Stimulated activated CD4-positive, alpha-beta T cell treated with anti-CD3 and anti-CD28 coated beads, Interleukin-4, amount 100 ng/mL, for 24 hours (primary cell): ENCODE measurements at places on chromosomes 6 and 20.

DNA sequence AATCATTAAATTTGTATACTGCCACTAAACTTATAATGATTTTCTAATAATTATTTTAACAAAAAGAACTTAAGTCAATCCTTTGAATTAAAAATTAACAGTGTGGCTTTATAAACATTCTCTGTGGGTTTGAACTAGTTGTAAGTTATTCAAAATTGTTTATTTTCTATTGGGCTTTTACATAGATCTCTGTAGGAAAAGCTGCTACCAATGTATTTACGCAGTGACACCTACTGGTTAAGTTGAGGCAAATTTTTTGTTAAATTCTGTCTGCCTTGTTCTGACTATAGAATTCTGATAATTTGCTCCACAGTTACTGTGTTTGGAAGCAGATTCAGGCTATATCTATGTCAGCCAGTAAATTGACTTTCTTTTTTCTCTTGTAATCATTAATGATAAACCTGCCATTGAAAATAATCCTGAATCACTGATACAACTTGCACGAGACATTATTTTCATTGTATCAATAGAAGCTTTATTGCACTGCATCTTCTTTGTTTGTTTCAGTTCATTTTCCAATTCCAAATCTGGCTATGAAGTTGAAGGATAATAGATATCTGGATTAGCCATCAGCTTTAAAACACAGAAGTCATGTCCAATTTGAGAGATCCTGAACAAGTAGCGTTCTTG is 66.0 kb upstream of the UTRN start:
- no peak for DNase-seq

GRCh38 chr20:35489717-35490116 is 34.3 kb downstream of the CEP250 start:
- no peak for DNase-seq

- DNase-seq = no peak
These were observed 3.2 kb upstream of the SEC23B start for GRCh38 chr20:18504479-18505060.

DNA sequence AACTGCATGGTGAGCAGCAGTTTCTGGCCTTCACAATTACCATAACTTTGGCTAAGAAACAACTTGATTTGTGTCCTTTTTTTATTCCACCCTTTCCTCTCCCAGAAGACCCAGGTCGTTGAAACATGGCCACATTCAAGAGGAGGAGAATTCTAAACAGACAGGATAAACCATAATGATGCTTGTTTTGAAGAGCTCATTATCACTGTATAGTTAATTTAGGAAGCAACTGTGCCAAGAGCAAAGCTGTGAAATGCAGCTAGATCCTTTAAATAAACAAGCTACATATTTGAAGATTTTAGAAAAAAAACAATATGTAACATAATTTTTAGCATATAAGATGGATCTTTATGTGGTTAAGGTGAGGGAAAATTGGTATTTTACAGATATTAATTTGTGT is 104.5 kb downstream of the KLHL32 start:
- DNase-seq = no peak

DNA sequence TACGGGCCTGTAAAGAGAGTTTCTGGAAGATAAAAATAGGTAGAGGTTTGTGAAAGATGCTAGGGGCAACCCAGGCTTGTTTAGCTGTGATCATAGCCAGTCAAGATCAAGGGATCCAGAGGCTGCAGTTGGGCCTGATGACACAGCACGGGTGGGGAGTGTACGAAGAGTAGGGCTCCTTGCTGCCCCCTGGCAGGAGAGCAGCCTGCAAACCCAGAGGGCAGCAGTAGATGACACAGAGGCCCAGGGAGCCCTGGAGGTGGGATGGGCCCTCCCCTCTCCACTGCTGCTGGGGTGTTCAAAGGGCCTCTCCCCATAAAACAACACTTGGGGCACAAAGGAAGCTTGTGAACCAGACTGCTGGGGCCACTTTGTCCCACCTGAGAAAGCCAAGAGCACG is 47.2 kb downstream of the VEGFA start:
- DNase-seq = peak; percentile 12

GRCh38 chr20:23727016-23727415 is 23.7 kb downstream of the CST1 start:
- no peak for DNase-seq

DNA sequence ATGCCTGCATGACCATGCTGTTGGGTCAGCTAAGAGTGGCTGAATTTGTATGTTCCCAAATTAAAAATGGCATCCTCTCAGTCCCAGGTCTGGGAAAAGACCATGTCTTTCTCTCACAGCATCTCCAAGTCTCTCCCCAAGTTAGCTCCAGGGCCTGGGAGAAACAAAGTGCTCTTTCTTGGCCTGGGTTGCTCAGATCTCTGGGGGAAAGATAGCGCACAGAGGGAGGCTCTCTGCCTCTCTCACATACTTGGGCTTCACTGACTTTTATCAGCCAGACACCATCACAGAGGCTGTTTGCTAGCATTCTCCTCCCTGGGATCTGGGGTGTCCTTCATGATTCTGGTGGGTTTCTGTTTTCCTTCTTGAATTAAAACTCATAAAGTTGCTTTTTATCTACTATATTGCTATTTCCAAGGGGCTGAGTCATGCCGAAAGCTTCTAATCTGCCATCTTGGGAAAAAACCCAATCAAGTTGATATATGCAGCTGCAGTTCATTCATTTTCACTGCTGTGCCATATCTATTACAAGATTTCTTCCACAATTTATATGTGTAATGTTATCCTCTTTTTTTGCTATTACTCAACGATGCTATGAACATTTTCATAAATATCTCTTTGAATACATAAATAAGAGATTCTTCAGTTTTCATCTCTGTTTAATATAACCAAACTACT is 190.2 kb downstream of the MOXD1 start:
- no peak for DNase-seq

DNA sequence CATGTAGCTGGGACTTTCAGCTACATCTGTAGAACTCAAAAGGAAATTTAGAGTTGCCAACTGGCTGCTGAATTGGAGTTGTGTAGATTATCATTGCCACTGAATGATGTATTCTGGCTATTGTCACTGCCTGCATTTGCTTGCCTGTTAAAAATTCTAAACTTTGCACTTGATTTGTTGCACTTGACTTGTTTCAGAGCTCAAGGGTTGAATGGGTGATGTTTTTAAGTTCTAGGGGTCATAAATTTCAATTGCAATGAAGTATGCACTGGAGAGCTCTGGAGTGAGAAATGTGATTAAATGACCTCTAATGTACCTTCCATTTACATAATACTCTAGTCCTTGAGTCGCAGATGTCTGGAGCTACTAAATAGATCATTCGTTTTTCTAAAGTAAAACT is 102.4 kb downstream of the TNFRSF21 start:
- DNase-seq = no peak

DNA sequence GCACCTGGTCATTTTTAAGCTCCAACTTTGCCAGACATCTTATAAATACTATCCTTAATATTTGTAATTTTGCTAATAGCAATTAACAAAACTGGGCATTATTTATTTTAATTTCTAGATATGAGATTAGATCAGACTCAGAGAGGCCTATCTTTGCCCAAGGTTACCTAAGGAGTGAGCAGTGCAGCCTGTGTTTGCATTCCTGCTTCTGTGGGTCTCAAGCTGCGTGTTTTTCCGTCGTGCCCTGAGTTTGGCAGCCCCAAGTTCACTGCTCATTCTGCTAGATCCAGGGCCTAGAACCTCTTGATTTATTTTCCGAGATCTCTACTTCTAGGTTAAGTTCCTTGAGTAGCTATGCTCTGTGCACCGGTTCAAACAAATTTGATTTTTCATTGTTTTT is 11.0 kb upstream of the ADGRG6 start:
- no peak for DNase-seq

DNA sequence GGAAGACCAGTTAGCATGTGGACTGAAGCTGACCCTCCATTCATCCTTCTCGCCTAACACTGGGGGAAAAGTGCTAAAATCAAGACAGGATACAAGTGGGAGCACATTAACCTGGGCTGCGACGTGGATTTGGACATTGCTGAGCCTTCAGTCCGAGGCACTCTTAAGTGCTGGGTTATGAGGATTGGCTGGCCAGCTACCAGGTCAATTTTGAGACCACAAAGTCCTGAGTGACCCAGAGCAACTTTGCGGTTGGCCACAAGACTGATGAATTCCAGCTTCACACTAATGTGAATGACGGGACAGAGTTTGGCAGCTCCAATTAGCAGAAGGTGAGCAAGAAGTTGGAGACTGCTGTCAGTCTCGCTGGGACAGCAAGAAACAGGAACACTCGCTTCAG is 20.7 kb downstream of the FUCA2 start:
- no peak for DNase-seq

GRCh38 chr20:20505554-20505953 is 137.7 kb downstream of the INSM1 start:
- no peak for DNase-seq

DNA sequence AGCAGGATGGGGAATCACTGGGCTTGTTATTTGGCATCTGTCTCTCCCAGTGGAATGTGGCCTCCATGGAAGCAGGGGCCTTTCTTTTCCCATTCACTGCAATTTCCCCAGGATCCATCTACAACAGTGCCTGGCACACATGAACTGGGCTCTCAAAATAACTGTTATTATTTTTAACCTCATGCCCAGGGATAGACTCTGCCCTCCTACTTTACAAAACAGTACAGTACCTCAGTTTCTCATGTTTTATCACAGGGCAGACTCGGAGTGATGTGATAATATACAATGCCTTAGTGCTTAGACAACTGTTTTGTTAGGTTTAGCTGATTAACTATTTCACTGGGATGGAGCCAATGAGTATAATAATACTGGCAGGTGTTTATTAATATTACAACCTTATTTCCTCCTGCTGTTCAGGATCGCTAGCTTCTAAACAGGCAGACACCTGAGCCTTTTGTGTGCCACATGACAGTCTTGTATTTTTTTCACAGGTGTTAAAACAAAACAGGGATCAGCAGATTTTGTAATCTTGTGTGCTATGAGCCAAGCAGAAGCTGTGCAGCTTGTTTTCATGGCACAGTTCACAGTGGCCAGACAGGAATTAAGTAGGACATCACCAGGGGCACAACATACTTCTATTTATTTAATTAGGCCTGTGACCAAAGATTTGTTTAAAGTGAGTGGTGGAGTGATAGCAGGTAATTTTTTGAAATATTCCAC is 157.7 kb upstream of the EYA4 start:
- no peak for DNase-seq

- DNase-seq = no peak
These were observed 56.5 kb upstream of the HDGFL1 start for GRCh38 chr6:22512686-22513427.

GRCh38 chr20:40571639-40572038 is 117.4 kb downstream of the MAFB start:
- no peak for DNase-seq

- DNase-seq = no peak
These were observed 41.3 kb upstream of the SNAP25 start for GRCh38 chr20:10177326-10177725.

DNA sequence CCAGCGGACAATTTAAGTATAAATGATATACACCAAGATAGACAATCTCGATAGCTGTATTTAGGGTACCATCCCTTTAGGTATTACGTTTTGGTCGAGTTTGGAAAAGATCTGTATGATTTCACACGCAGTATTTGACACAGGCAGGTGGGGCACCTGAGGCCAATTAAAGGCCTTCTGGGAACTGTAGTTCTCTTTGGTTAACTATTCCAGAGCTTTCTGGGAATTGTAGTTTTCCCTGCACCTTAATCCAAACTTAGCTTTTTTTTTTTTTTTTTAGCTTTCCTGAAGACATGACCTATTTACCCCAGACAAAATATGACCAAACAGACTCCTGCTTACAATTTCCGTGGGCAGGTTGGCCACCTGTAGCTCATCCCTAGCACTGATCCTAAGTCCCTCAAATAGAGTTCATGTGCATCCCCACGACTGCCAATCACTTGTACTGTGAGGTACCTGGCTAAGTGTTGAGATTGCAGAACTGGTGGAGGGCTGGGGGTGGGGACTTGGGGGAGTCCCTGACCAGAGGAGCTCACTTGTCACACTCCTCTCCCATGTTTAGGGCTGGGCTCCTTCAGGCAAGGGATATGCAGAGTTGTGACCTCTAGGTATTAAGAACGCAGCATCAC is 999 bp upstream of the EHMT2 start:
- DNase-seq = peak; percentile 36

- peak; percentile 42 for DNase-seq
These were observed 114.3 kb upstream of the BTN3A2 start for GRCh38 chr6:26250698-26251044.

GRCh38 chr6:3372184-3372846 is 84.5 kb downstream of the SLC22A23 start:
- no peak for DNase-seq

DNA sequence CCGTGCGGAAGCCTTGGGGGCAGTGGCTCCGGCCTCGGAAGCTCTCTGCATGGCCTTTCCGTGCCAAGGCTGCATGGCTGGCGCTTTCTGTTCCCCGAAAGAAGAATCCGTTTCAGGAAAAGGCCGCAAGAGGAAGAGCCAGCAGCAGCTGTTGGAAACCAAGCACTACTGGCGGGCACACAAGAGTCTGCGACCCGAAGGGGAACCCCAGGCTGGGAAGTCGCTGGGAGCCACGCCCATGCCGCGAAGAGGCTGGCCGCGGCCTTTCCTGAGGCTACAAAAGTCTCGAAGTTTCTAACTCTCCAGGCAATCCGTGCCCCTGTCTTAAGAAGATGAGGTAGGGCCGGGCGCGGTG is at the start of gene CGAS:
Gene CGAS, minus strand, starts transcription at position 191 of the 355 bp plus-strand sequence. Its CDS starts 116 bp downstream, at position 75.
- DNase-seq = peak; percentile 79

DNA sequence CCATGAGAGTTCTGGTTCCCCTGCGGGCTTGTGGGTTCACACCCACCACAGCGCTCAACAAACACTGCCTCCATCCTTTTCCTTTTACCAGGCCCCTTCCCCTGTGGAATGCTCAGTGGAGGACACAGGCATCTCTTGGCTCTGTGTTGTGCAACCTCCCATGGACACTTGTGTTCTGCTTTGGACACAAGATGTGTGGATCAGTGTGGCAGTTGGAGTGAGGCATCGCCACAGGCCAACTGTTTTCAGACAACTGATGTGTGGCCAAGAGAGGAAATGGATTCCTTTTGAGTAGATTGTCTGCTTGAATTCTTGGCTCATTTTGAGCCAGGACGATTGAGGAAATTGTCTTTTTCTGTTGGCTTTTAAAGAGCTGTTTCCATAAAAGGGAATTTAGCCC is 26.8 kb downstream of the CST8 start:
- no peak for DNase-seq

- no peak for DNase-seq
These were observed 3.7 kb downstream of the TAF4 start for GRCh38 chr20:62061851-62062423.

GRCh38 chr20:2171266-2171790 is 69.7 kb downstream of the STK35 start:
- no peak for DNase-seq

GRCh38 chr6:90227213-90227612 is 69.4 kb downstream of the BACH2 start:
- no peak for DNase-seq

GRCh38 chr20:137668-138490 is 4.5 kb upstream of the DEFB126 start:
- no peak for DNase-seq

- no peak for DNase-seq
These were observed 267.2 kb downstream of the ADGRG6 start for GRCh38 chr6:142568857-142569597.

GRCh38 chr6:41036601-41037000 is 2.4 kb downstream of the UNC5CL start:
- DNase-seq = no peak

- no peak for DNase-seq
These were observed 60.1 kb downstream of the RPP40 start for GRCh38 chr6:4943716-4944115.

GRCh38 chr6:11922901-11923300 is 89.2 kb upstream of the HIVEP1 start:
- DNase-seq = no peak

- DNase-seq = no peak
These were observed 39.4 kb downstream of the RSPO4 start for GRCh38 chr20:962683-963082.

- no peak for DNase-seq
These were observed 585.2 kb downstream of the HAO1 start for GRCh38 chr20:7355051-7355450.
